ENCODE measurements at places on chromosomes 7 and 10.

GRCh38 chr10:21449288-21449966 lies 76.1 kb downstream of the SKIDA1 start:
- no peak for DNase-seq

DNA sequence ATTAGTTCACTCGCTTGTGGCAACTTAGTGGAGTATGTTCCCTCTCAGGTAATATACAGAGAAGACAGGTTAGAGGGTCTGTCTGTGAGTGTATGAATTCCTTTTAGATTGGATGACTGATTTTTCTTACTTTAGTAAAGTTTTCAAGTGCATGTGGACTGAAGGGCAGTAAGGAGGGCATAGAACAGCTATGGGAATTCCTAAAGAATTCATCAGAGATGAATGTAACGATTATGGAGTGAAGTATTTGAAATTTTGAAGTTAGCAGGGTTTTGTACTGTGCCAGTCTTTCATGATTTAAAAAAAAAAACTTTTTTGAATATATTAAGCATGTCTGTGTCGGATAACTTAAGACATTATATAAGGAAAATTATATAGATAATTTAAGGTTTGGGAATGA lies 15.5 kb downstream of the MAPK8 start:
- DNase-seq: no peak

- no peak for DNase-seq
Observed at GRCh38 chr10:53903756-53904155, 897.3 kb downstream of the PCDH15 start.

DNA sequence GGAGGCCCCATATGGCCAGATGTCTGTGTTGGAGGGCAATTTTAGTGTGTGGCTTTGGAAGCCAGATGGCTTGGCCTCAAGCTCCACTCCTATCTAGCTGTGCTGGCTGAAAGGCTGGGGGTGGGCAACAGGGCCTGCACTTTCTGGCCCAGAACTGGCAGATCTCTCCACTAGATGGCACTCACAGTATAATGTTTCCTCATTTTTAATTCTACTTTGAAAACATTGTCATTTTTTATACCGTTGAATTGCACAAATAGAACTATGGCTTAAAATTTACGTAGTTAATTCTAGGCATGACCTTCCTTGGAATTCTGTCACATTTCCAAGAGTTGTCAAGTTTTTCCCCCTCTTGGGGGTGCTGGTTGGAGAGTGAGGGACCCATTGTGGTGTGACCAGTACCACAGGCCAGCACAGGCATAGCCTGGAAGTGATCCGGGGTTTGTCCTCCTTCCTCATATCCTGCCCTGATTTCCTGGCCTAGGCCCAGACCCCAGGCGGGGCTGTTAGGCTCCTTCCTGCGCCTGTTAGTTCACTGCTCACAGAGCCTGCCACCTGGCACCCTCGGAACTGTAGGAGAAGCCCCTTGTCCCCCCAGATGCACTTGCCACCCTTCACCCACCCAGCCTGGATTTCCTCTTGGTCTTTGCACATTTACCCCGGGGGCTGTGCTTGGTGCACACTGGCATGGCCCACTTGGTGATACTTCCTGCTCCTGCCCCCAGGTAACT lies 52.8 kb downstream of the ARHGAP22 start:
- no peak for DNase-seq

DNA sequence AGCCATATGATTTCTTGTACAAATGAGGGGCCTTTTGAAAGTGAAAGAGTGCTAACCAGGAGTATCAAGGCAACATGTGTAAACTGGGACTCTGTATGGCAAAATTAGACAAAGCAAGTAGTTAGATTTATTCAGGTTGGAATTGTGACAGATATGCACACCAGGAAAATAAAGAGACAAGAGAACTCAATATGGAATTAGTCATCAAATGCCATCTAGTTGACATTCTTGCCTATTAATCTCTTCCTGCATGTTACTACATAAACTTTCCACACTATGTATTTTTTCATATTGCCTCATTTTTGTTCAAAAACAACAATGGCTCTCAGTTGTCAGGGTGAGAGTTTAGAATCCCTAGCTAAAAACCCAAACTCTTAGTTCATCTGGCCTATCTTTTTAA lies 799.0 kb downstream of the NRG3 start:
- no peak for DNase-seq

GRCh38 chr10:132714986-132715775 lies 70.8 kb downstream of the NKX6-2 start:
- no peak for DNase-seq

- no peak for DNase-seq
Observed at GRCh38 chr7:150476285-150476684, 25.9 kb downstream of the GIMAP8 start.

DNA sequence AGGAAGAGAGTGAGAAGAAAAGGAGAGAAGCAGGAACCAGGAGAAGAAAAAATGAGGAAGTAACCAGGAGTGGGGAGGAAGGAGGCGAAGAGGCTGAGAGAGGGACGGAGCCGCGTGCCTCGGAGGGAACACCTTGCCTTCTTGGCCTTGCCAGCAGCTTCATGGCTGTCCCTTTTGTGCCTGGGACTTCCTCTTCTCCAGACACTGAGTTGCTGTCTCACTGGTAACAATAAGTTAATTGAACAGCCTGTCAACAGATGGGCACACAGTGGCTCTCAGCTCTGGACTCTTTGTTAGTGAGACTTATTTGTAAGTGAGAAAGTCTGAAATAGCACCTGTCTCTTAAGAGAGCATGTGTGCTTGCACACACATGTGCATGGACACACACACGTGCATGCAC lies 83.2 kb downstream of the GATA3 start:
- no peak for DNase-seq

DNA sequence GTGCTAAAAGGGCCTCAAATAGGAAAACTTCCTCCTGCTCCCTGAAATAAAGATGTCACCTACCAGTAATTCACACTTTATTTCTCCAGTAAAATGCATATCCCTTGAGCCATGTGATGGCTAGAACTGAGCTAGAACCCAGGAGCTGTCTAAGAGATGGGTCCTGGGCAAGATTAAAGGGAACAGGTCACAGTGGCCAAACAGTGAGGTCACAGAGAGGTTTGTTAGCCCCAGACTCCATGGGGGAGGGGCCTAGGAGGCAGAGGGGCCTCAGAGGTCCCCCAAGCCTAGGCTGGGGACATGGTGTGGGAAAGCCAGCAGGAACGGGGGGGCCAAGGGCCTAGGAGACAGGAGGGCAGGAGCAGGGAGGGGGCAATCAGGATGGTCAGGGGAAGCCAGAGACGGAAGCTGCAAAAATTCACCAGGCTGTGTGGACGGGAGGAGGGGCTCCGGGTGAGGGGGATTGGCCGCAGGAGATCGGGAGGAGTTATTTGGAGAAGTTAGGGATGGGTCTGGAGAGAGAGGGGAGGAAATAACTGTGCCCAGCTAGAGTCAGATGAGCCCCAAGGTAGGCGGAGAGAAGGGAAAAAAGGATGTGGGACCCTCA lies 3.3 kb downstream of the FBXO24 start:
- no peak for DNase-seq

Data from NK-92 treated with Interleukin-12 subunit alpha and Interleukin-12 subunit beta, amount 100 ng/mL, for 24 hours (cell line).